Neural crest cell (in vitro differentiated cells): ENCODE measurements at places on chromosomes 16 and 17. TPM values are rescaled to one million over a fixed set of nuclear protein-coding genes. Genes with fewer than 3 reads are reported as not detected.
A peak's percentile ranks its signal among the peaks of the same experiment; 100 is the strongest.

DNA sequence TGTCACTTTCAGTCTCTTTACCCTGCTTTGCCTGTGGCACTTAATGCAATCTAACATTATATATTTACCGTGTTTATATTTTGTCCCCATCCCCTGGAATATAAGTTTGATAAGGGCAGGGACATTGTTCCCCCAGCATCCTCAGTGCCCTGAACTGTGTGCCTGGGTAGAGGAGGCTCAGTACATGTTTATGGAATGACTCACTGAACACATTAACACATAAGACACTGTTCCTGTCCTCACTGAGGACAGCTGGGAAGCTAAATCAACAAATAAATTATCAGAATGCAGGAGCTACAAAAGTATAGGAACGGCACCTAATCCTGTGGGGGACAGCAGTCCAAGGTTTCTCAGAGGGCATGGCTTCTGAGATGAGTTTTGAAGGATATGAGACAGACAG is 27.8 kb downstream of the GRIN2A start:
- no peak for DNase-seq

GRCh38 chr16:20910781-20911321 is 10.3 kb downstream of the LYRM1 start:
- DNase-seq: no peak

DNA sequence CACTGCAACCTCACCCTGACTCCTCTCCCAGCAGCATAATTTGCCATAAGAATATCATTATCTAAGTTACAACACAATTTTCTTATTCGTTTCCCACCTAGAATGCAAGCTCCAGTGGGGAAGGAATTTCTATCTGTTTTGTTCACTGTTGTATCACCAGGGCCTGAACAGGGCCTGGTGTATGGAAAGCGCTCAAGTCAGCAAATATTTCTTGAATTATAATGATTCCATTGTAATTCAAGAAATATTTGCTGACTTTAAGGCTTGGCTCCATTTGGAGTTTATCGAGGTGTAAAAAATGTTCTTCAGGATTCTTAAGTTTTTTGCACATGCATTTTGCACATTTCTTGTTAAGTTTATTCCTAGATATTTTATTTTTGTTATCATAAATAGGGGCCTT is 58.4 kb downstream of the RBFOX3 start:
- no peak for DNase-seq

DNA sequence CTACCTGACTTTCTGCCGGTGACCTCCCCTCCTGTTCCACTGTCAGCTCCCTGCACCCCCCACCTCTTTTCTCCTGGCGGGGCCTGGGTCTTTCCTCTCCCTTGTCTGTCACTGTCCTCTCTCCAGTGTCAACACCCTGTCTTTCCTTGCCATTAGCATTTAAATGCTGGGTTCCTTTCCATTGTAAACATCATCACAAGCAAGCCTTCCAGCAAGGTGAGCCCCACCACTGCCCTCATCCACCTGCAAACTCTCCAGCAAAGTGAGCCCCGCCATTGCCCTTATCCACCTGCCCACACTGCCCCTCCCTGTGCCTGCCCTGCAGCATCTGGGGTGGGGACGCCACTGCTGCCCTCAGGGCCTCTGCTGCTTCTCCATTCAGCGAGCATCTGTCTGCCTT is 195.0 kb downstream of the ENGASE start:
- no peak for DNase-seq

DNA sequence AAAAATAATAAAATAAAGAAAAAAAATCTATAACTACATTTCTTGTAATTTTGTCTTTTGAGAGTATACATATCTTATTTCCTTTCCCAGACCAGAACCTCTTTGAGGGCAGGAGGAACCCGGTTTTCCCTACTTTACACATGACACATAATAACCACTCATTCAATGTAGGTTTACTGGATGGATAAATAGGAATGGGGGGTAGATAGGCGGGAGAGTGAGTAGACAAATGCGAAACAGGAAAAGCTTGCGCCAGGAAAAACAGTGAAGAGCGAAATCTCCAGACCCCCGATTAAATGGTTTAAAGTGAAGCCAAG is 515 bp upstream of the GOSR2 start:
- DNase-seq: no peak

GRCh38 chr16:85733839-85734170 is 17.1 kb downstream of the C16orf74 start:
- DNase-seq: peak; percentile 48

Gene CES1
- 0.58 TPM in 1 of 2 replicates, not detected in the other for total RNA-seq

Gene MSRB1
- total RNA-seq: 29.8 and 30.5 TPM in 2 replicates
